ENCODE measurements at places on chromosomes 3 and 15.

DNA sequence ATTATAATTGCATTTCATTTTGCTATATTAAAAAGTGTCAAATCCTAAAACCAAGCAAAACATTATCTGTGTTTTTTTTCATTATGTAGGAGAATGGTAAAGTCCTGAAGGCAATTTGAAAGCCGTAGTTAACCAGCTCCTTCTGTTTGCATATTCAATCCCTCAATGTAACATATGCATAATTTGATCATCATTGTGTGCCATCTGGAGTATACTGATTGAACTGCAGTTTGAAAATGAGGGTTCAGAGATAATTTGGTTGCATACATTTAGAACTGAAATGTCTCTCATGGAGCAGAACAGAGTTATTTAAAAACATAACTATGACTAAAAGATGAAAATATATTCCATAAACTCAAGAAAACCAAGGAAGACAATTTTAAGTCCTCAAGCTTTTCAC lies 518.6 kb downstream of the GBE1 start:
- no peak for DNase-seq

DNA sequence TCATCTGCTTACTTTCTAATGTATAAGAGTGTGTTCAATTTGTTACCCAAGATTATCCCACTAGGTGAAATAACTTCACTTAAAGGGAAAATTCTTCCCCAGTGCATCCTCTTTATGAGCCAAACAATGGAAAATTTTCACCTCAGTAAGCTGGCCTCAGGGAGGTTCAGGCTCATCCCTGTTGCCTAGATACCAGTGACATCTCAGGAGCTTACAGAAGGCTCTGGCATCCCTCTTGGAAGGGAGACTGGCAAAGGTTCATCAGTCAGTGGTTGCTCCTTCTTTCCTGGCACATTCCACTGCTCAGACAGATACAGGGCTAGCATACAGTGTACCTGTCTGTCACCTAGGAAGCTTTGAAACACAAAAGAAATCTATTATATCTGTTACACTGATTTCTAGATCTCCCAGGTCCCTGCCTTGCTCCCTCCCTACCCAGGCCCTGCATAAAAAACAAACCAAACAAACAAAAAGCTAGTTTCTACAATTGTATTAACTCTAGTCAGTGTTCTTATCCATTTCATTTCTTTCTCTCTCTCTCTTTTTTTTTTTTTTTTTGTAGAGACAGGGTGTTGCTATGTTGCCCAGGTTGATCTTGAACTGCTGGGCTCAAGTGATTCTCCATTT lies 1.7 kb downstream of the IP6K2 start:
- DNase-seq, result no peak

GRCh38 chr3:41129731-41130130 lies 69.6 kb upstream of the CTNNB1 start:
- no peak for DNase-seq

- DNase-seq, result no peak
Observed at GRCh38 chr15:52154896-52155865, 36.0 kb downstream of the GNB5 start.

GRCh38 chr15:36403351-36403750 lies 176.1 kb upstream of the CDIN1 start:
- no peak for DNase-seq

GRCh38 chr3:84601303-84601702 lies 357.5 kb upstream of the CADM2 start:
- DNase-seq, result no peak

DNA sequence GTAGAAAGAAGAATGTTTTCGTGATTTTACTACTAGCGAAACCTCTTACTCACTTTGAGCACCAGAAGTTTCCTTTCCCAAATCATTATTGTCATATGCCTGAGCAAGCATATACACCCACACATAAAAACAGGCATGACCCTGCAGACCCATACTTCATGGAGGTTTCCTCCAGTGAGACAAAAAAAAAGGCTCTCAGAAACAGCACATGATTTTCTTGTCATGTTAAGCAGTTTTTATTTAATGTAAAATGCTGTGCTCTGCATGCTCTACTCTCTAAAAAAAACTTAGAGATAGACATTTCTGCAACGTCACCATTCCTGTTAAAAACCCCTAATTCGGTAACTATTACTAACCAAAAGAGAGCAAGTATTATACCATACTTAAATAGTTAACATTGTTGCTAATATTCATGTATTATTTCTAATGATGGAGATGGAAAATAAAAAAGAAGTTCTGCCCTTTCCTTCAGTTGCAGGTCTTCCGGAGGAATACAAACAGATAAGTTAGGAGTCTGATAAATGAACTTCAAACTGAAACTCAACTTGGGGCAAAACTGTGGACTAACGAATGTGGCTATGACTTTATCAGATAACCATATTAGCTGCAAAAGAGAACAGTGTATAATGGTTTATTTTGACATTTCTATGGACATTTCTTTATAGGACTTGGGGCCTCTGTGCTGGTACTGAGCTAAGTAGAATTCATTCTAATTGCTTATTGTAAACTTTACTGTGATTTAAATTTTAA lies 15.9 kb downstream of the CD200R1 start:
- no peak for DNase-seq

- DNase-seq, result no peak
Observed at GRCh38 chr3:77139624-77140023, 99.7 kb downstream of the ROBO2 start.

DNA sequence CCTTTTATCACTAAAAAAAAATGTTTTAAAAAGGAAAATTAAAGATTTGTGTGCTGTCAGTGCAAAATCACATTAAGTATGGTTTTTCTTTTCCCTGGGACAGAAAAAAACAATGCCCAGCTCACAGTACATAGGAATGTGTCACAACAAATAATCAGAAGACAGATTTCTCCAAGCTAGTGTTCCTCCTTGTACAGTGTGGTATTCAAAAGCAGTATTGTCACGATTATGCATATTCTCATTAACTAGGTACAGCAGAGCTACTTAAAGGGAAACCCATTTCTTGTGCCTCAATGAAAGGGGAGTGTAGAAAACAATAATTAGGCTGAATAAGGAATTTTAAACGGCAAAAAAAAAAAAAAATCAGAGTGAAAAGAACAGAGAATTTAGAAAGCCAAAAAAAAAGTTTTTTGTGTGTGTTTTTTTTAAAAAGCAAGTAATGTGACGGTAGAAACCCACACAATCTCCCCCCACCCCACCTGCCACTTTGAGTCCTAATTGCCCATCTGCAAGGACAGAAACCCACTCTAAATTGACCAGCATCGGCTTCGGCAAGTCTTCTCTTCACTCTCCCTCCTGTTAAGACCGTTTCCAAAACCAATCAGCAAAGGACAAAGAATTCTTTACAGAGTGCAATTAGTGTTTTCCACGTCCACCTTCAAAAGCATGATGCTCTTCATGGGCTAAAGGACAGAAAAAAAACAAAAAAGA lies 41.0 kb downstream of the EIF4E3 start:
- no peak for DNase-seq
